ENCODE measurements at places on chromosomes 5 and 9.

DNA sequence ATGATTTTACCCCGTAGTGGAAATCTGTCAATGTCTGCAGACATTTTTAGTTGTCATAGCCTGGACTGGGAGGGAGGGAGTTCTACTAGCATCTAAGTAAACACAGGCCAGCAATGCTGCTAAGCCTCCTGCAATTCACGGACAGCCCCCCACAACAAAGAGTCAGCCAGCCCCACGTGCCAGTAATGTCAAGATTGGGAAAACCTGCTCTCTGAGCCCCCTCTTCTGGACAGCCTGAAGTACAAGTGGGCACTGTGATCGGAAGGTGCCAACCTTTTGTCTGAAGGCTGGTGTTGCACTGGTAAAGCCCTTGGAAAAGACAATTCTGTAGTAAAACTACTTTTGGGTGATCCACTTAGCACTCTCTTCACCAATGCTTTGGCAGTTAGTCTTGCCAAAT is 154.5 kb downstream of the TARS1 start:
- DNase-seq = no peak

DNA sequence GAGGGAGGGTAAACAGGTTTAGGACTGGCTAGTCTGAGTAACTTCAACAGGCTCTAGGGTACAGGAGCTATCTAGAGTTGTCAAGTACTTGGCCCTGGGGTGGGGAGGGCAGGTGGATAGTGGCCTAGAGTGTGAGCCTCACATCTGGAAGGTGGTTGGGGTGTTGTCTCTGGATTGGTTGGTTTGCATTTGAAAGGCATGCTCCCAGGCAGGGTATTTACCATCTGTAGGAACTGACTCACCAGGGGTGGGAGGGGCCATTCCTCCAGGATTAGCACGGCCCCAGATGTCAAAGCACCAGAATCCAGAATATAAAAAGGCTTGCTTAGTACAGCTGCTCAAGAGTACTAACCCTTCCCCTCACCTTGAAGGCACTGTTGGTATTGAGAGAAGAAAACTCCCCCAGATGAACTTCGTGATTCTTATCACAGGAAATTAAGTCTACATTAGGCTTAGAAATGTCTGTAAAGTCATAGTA is 193.3 kb downstream of the NTRK2 start:
- no peak for DNase-seq

GRCh38 chr9:137087409-137087925 is 682 bp downstream of the MAN1B1 start:
- no peak for DNase-seq

GRCh38 chr5:69374911-69375446 is 5.4 kb downstream of the RAD17 start:
- no peak for DNase-seq

- DNase-seq = no peak
Measured at GRCh38 chr5:32760091-32760509, 49.0 kb downstream of the NPR3 start.

DNA sequence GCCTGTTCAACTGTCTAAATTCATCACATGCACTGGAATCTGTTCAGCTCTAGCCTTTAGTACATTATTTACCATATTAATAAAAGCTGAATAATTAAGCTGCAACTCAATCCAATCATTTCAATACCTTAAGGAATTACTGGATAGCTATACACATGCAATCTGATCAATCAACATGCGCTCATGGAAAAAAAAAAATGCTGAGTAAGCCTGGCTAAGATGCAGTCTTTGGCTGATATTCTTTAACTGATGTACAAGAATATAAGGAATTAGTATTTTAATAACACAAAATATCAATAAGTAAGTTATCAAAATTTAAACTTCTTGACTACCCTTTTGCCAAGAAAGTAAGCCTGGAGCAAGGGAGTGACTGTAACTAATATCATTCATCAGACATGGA is 15.9 kb downstream of the EFNA5 start:
- DNase-seq = no peak

DNA sequence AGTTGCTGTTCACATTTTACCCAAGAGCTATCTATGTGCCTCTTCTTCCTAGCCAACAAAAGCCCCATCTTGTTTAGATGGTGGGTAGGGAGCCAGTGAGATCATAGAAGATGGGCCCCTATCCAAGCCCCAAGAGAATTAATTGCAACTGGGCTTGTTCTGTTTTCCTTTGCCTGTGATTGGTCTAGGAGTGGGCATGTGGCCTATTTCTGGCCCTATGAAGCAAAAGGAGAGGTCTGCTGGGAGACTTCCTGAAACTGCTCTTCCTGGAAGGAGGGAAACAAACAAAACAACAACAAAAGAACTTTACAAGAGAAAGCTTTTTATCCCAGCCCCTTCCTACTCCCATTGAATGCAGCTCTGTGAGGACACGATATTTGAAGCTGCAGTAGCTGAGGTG is 32.5 kb upstream of the ALDOB start:
- DNase-seq = no peak

DNA sequence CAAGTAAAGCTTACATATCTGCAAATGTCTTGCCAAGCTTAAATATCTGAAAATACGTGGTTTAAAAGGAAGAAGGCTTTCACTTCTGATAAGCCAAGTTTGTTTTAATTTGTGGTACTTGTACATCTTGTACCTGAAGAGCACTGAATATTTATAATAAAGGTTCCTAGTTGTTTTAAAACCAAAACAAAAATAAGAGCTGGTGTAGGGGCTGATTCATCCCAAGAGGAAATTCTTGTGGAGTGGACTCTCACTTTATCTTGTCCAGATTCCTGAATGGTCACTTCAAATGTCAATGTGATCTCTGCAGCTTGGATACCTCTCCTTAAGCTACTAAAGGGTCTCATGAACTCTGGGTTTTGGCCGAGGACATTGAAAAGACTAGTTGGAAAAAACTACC is 29.5 kb downstream of the MAMDC2 start:
- DNase-seq = no peak

DNA sequence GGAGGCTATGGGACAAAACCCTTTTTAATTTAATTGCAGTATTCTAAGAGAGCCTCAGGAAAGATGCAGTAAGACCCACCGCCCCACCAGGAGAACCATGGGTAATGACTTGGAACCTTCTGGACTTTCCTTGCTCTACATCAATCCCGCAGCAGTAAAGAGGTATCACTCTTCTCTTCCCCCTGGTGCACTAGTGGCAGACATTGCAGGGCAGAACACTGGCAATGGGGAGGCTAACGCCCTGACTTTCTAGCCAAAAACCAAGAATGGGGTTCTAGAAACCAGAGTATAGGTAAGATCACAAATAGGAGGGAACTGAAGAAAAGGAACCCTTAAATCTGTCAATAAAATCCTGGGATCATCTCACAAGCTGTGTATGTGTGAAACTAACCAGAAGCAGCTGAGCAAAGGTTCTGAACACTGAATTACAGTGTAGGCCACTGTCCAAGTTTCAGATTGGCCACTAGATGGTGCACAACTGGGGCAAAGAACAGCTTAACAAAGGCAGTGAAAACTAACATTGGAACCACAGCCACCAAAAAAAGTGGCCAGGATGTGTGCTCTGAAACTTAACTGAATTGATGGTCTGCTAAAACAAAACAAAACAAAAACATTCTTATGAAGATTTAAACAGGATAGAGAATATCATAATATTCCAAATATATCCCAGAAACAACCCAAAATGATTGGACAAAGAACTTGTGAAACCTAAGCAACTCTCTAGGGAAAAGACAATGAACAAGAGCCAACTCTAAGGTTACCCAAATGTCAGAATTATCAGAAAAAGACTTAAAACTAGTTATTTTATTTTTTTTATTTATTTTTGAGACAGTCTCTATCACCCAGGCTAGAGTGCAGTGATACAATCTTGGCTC is 6.6 kb upstream of the FAM151B start:
- no peak for DNase-seq

DNA sequence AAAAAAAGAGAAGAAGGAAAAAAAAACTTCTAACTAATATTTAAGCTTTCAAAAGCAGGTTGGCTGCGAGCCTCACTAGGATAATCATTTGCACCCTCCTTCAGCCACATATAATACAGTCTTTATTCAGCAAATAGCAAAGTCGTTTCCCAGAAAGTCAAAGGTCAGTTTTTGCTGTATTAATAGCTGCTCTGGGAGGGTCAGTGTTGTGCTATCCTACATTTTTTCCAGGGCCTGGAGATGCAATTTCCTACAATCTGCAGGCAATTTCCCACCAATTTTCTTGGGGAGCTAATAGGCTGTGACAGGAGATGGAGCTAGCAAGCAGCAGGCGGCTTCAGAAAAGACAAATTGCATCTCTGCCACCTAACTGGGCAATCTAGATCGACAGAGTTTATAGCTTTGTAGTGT is 136.8 kb downstream of the TLE1 start:
- no peak for DNase-seq
